ENCODE measurements at places on chromosomes 4 and X.

DNA sequence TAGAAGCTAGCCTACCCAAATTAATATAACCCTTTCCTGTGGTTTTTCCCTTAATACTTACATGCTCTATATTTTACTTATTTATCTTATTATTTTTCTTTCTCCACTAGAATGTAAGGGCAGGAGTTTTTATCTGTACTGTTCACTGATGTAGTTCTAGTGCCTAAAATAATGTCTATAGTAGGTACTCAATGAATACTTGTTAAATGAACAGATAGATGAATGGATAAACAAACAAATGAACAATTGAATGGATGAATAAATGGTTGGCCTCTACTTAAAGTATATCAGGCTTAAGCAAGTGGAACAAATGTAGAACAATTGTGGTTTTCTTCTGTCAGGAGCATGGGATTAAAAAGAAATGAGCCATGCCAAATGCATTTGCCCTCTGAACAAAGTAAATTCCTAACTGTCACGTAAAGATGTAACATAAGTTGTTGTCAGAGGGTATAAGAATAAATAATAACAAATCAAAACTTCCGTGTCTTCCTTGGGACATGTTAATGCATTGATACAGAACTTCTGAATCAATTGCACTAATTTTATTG, 54.1 kb downstream of the SYTL5 start:
- no peak for DNase-seq

DNA sequence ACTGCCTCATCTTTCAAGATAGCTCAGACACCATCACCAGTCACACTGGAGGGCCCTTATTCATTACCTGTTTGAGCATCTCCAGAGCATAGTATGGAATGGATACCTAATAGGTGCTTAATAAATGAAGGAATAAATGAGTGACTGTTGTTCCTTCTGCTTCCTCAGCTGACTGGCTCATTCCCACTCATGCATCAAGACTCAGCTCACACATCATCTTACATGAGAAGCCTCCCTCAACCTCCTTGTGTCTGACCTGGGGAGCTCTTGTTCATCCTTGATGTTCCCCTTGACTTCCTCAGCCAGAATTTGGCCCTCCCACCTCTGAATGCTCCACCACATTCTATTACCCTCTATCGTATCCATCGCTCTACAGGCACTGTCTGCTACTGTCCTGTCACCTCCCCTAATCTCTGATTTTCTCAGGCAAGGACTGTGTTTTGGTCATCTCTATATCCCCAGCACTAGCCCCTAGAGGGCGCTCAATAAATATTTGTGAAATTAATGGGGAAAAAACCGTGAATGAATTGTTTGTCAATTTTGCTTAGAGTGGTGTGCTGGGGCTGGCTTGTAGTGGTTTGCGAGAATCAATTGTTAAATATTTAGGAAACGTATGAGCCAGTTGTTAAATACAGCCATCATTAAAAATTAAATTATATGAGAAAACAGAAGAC, 88.3 kb downstream of the NHSL2 start:
- no peak for DNase-seq

GRCh38 chrX:129706400-129707072, 32.2 kb upstream of the XPNPEP2 start:
- peak; percentile 34 for DNase-seq

DNA sequence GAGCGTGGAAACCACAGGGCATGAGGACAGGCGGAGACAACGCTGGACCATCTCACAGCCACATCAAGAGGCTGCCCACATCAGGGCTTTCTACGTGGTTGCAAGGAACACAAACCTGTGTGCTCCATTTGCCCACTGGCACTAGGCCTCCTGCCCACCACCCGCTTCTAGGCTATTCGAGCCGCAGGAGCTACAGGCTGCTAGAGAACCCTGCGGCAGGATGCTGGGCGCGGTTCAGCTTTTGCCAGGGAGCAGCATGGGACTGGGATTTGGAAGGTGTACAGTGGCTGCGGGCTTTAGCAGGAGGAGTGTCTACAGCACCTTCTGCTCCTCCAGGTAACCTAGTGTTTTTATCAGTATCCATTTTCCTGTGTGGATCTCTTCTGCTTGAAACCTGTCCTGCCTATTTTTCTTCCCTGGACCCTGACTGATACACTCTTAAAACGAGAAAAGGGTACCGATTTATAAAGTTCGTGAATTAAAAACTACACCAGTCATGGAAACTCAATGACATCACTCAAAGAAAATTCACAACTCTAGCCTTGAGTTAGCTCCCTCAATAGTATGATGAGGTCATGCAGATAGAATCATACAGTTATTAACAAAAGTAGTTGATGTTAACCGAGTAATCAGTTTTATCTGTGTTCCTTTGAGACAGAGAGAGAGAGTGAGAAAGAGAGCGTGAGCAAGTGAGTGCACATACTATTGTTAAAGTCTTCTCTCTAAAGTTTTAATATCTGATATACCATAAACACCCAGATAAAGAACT, 12.8 kb downstream of the NOP14 start:
- no peak for DNase-seq

- DNase-seq = peak; percentile 23
Observed at GRCh38 chr4:87985097-87985886, 9.8 kb downstream of the SPP1 start.

DNA sequence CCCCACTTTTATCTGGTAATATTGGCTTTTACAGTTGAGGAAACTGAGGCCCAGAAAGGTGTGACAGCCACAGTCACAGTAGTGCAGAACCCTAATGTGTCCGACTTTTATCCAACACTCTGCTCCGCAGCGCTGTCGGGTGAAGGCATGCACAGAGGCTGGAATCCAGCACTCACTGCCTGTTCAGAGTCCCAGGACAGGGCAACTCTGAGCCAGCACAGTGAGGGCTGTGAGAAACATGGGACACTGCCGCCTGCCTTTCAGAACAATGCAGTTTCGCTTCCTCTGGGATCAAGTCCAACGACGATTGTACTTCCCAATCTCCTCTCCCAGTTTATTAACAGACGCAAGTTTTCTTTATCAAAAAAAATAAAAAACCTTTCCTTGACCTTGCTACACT, 41.9 kb upstream of the PDGFRA start:
- DNase-seq = no peak

Measured in NCI-H774 (cell line).